Thoracic aorta (tissue), 2 donors: ENCODE measurements at places on chromosomes 13 and 19.

DNA sequence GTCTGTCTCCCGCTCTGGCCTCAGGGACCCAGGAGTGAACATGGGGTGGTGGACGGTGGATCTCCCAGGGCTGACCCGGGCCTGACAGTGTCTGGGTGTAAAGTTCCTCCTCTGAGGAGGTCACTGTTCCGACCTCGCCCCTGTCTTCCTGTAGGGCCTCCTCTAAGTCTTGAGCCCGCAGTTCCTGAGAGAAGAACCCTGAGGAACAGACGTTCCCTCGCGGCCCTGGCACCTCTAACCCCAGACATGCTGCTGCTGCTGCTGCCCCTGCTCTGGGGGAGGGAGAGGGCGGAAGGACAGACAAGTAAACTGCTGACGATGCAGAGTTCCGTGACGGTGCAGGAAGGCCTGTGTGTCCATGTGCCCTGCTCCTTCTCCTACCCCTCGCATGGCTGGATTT, at the start of gene SIGLEC9:
Gene SIGLEC9 (plus strand): TSS at position 178 of the 400 bp plus-strand sequence. CDS start 69 bp downstream, at position 247.
- no peaks in the 10 kb centered on the region for H3K4me1 ChIP-seq
- H3K36me3 ChIP-seq: no peaks in the 10 kb centered on the region
- peak within 1 kb of the TSS; percentile 56 for H3K4me3 ChIP-seq
- no peak within 1 kb of the TSS for H3K27ac ChIP-seq
- DNase-seq: no peak
- H3K27me3 ChIP-seq: no peaks in the 10 kb centered on the region

- no peaks in the 10 kb centered on the region for H3K36me3 ChIP-seq
- no peak overlapping the region for H3K27ac ChIP-seq
- H3K4me1 ChIP-seq: no peaks in the 10 kb centered on the region
Measured at GRCh38 chr19:33868076-33868735, 71.5 kb downstream of the KCTD15 start.

- no peak overlapping the region for H3K27ac ChIP-seq
- H3K4me3 ChIP-seq: no peak overlapping the region
- DNase-seq: no peak
- no peaks in the 10 kb centered on the region for H3K27me3 ChIP-seq
- no peaks in the 10 kb centered on the region for H3K4me1 ChIP-seq
Measured at GRCh38 chr13:47798194-47798593, 202.9 kb downstream of the SUCLA2 start.

DNA sequence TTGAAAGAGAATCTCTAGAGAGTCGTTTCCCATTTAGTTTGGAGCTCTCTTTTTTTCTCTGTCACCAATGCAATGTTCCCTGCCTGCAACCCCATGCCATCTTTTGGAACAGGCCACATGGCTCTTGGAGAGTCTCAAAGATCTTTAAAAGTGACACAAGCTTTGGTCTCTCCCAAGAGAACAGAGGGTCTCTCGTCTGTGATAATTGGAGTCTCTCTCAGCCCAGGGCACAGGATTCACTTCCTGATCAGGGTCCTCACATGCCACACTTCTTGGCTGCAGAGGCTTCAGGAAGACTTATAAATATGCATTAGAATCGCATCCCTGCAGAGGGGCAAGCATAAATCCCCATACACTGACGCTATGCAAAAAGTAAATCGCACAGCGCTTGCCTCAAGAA, 240.5 kb downstream of the IRS2 start:
- H3K27me3 ChIP-seq: no peaks in the 10 kb centered on the region
- DNase-seq: no peak
- H3K27ac ChIP-seq: no peak overlapping the region
- no peaks in the 10 kb centered on the region for H3K36me3 ChIP-seq
- no peaks in the 10 kb centered on the region for H3K4me1 ChIP-seq

DNA sequence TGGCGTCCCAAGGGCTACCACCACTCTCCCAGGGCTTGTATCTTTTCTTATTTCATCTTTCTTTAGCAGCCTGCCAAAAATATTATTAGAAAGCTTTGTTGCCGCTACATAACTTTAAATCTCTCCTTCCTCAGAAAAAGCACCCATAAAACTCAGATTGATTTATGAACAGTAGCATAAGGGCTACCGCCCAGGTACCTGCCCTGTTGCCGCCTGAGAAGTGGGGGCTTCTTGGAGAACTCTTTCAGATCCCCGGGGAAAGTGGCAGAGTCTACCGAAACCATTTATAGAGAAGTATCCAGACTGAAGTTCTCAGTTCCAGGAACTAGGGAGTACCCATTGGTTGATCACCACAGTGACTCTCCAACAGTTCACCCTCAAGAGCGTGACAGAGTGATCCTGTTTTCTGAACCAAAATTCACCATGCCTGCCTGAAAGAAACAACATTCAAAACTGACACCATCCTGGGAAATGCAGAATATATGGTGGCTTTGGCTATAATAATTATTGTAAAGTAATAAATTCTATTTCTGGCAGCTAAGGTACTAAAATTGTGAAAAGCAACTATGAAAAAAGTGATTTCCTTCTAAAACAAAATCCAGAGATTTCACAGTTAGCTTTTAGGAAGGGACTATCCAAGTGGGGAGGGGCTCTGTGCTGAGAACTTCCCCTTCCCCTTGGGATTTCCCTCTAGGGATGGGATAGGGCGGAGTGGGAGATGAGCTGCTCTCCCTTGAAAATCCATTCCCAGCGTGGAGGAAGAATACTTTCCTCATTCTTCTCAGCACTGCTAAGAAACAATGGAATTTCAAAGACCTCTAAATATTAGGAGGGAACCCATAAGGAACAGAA, 877 bp upstream of the N4BP2L1 start:
- no peaks in the 10 kb centered on the region for H3K36me3 ChIP-seq
- no peaks in the 10 kb centered on the region for H3K27me3 ChIP-seq
- peaks cover 13% of the 10 kb centered on the region for H3K4me1 ChIP-seq
- peak overlapping the region; percentile 85 for H3K4me3 ChIP-seq

DNA sequence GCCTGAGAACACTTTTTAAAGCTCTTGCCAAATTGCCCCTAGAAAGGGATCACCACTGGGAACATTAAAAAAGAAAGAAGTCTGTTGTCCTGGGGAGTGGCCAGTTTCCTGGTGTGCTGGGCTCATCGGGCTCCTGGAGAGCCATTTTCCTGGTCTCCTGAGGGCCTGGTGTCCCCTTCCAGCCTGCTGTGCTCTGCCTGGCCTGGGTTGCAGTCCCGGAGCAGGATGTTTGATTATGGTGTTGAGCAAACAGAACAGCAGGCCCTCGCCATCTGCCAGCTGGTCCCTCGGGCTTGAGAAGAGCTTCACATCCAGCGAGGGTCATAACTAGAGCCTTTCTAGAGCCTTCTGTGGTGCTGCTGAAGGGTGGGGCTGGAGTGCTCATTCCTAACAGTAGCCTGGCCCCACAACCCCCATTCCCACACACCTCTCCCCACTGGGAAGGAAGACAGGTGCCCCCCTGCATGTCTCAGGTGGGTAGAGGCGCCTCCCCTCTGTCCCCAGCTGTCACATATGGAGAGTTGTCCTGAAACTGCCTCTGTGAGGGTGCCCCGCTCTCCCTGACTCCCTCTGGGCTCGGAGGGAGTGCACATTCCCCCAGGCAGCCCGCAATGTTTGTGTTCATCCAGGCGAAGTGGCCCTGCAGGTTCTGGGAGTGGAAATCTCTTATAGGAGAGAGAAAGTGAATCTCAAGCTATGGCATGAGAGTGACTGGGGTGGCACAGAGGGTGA, 151.1 kb downstream of the SIPA1L3 start:
- no peaks in the 10 kb centered on the region for H3K27me3 ChIP-seq
- H3K36me3 ChIP-seq: no peaks in the 10 kb centered on the region
- no peak overlapping the region for H3K27ac ChIP-seq
- DNase-seq: no peak

GRCh38 chr19:20154636-20155035, 12.4 kb upstream of the ZNF486 start:
- no peaks in the 10 kb centered on the region for H3K36me3 ChIP-seq
- DNase-seq: no peak
- no peak overlapping the region for H3K4me3 ChIP-seq
- H3K4me1 ChIP-seq: no peaks in the 10 kb centered on the region
- H3K27ac ChIP-seq: no peak overlapping the region

DNA sequence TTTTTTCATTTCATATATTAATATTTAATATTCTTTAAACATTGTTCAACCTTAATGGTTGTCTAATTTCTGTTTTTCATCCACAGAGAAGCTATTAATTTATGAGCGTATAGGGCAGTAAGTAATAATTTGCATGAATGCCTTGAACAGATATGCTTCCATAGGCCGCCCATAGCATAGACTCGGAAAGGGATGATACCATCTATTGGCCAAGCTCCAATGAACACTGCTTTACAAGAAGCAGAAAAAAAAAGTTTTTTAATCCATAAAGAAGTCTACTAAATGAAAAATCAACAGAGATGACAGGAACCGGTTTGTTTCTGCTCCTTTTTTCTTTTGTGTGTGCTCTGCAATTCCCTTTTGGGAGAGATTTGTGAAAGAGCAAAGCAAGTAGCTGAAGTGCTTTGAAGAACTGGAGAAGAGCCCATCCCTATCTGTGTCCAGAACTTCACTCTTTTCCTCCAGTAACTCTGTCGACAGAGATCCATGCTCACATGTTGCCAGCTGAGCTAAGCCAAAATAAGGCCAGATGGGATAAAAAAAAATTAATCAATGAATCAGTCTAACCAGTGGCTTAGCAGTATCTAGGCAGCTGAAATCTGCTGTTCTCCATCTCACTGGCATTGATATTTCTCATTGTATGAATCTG, 215.9 kb upstream of the SOX21 start:
- no peaks in the 10 kb centered on the region for H3K4me1 ChIP-seq
- H3K27me3 ChIP-seq: no peaks in the 10 kb centered on the region
- no peak overlapping the region for H3K4me3 ChIP-seq
- no peak overlapping the region for H3K27ac ChIP-seq
- H3K36me3 ChIP-seq: no peaks in the 10 kb centered on the region

DNA sequence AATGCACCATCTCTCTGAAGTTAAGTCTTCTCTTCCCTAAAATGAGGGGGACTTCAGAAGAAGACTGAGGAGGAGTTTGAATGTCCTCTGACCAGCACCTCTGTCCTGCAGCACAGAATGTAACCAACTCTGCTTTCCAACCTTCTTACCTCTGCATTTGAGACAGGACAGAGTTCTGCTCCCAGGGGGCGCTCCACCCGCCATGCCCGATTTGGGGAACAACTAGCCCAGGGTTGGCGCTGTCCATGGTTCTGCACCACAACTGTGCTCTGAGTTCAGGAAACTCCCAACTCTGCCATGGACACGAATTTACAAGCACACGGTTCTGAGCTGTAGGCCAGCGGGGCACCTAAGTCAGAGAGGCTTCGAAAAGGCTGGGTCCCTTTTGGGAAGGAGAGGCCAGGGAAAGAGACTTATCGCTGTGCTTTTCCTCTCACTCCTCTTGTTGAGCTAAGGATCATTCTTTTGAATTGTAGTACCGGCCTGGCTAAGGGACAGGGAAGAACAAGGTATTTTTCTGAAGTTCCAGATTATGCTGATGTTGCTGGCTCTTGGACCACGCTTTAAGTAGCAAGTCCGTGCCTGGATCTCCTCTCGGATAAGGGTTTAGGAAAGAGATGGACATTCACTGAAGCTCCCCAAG, 22.2 kb downstream of the SIGLEC5 start:
- no peaks in the 10 kb centered on the region for H3K27me3 ChIP-seq
- no peak for DNase-seq
- H3K36me3 ChIP-seq: no peaks in the 10 kb centered on the region
- no peak overlapping the region for H3K27ac ChIP-seq
- H3K4me1 ChIP-seq: no peaks in the 10 kb centered on the region
